ENCODE measurements at places on chromosomes 1 and 21. TPM values are rescaled to one million over a fixed set of nuclear protein-coding genes. Genes with fewer than 3 reads are reported as not detected.

GRCh38 chr1:158022554-158023312 lies 29.3 kb downstream of the KIRREL1 start:
- DNase-seq: no peak

- no peak for DNase-seq
Observed at GRCh38 chr21:36156815-36157670, at the start of gene DOP1B. TSS of gene DOP1B (plus strand) at chr21:36156824. CDS start at chr21:36164734, 7,910 bp downstream.

DNA sequence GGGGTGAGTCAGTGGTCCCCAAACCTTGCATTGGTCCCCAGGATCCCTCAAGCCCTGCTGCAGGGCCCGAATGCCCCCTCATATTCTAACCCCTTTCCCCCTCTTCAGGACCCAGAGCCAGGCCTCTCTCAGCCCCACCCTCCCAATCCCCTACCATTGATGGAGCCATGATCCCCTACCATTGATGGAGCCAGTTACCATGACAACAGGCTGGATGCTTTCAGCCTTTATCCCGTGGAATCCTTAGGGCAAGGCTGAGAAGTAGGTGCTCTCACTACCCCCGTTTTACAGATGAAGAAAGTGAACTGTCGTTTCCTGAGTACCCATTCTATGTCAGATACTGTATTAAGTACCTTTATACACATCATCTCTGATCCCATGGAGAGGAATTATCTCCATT lies 70.8 kb downstream of the EPHB2 start:
- no peak for DNase-seq

Gene LENEP
- polyA plus RNA-seq: 1.6 TPM

DNA sequence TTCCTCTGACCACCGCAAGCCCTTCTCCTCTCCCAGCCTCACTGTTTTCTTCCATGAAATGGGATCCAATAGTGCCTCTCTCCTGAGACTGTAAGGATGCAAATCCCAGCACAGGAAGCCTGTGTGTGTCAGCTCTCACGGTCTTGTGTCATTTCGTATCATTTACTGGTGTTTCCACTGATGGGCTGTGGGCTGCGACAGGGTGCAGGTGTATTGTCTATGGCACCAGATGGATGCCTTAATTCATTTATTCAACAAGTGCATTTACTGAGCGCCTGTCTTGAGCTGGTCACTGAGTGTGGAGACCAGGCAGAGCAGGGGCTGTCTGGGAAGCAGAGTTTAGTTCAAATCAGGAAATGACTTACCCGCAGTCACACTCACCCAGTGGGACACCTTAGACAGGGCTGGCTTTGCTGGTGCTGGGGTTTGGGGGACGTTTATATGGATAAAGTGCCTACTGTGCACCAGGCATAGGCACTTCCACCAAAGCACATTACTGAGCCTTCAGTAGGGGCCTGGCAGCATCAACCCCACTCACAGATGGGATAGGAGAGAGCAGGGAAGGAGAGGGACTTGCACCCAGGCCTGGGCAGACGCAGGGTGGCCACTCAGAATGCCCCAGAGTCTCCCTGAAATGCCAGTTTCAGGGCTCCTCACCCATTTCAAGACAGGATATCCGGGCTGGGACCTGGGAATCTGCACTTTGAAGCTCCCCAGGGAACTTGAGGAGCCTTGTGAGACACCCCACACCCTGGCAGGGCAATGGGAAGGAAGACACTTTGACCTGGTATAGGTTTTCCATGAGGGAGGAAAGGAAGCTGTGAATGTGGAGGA lies 398.9 kb downstream of the MATN1 start:
- DNase-seq: no peak

Gene AGMAT
- 30.6 TPM for polyA plus RNA-seq

DNA sequence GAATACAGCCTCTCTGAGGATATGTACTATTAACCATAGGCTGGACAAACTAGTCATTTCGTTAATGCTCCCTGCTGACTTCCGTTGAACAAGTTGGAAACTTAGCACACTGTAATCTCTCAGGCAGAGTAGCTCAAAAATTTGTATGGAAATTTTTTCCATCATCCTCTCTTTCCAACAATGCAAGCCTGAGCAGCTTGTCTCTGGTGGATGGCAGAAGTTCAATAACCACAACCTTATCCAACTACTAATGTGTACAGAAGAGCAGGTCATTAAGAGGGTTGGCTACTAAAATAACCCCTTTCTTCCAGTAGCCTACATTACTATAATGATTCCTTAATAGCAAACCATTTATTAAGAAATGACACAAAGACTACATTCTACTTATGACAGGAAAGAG lies 262.3 kb downstream of the NFIA start:
- DNase-seq: no peak

DNA sequence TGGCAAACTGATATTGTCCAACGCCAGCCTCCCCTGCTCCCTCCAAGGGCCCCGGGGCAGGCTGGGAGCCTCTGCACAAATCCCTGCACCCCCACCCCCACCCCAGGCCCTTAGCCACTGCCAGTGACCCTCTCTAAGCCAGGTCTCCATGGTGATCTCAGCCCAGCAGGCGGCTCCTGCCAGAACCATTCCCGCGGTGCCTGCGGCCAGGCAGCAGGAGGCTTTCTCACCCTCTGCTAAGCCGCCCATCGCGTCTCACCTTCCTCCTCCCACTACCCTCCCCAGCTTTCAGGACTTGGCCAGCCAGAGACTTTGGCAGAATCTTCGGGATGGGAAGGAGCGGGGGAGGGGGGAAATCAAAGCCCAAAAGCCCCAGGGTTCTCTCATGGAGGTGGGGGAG lies 46.8 kb upstream of the WASF2 start:
- peak; percentile 63 for DNase-seq

GRCh38 chr1:19113697-19114092 lies 96.4 kb downstream of the UBR4 start:
- DNase-seq: peak; percentile 32

DNA sequence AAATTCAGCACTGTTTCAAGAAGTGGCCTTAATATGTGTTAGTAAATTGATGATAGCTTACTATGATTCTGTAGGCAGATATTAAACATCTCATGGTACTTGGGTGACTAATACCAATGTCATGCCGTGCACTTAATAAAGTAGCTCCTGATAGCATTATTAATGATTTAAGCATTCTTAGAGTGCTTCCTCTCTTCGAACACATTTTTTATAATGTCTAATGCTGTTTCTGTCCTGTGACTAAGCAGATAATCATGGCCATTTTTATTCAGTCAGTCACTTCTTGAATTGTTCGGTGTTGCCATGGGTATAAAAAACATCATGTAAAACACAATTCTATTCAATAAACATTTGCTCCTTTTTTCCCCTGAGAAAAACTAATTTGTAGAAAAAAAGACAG lies 804.6 kb upstream of the ADGRL4 start:
- no peak for DNase-seq

GRCh38 chr1:53130878-53131589 lies 11.4 kb downstream of the SLC1A7 start:
- DNase-seq: no peak

GRCh38 chr1:160017592-160017991 lies 14.2 kb downstream of the PIGM start:
- no peak for DNase-seq

- peak; percentile 39 for DNase-seq
Observed at GRCh38 chr1:101025283-101025656, 314 bp downstream of the DPH5 start.

- DNase-seq: no peak
Observed at GRCh38 chr1:110298991-110299390, 40.2 kb upstream of the RBM15 start.

Measured in renal cortex interstitium (tissue), 15 donors.